NCI-H1436 treated with DMSO at 0.1 percent for 48 hours (cell line): ENCODE measurements at places on chromosomes 1 and 21.
A peak's percentile ranks its signal among the peaks of the same experiment; 100 is the strongest.

DNA sequence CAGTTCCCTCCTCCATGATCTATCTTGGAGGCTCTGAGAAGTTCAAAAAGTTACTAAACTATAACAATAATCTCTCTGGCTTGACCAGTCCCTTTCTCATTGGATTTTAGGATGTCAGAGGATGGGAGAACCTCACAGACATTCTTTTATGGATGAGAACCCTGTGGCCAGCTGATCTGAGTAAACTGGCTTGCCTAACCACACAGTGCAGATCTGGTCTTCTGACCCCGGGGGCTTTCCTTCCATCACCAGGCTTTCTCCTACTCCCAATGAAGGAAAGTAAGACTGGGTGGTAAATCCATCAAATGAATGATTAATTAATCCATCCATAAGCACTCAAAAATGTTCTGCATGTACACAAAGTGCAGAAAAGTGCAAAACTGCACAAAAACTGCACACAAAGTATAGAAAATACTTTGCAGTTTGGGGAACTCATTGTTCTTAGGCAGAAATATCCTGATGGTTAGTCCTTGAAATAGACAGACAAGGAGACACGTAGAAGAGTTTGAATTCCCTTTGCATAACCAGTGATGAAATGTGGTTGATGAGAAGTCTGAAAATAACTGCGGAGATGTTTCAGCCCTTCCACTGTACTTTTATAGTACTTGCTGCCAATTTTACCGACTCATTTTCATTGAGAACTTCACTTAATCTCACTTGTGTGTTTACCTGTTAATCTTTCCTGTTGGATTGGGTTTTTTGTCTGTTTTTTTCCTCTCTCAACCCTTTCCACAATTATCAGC lies 2.5 kb upstream of the F3 start:
- DNase-seq, result no peak

DNA sequence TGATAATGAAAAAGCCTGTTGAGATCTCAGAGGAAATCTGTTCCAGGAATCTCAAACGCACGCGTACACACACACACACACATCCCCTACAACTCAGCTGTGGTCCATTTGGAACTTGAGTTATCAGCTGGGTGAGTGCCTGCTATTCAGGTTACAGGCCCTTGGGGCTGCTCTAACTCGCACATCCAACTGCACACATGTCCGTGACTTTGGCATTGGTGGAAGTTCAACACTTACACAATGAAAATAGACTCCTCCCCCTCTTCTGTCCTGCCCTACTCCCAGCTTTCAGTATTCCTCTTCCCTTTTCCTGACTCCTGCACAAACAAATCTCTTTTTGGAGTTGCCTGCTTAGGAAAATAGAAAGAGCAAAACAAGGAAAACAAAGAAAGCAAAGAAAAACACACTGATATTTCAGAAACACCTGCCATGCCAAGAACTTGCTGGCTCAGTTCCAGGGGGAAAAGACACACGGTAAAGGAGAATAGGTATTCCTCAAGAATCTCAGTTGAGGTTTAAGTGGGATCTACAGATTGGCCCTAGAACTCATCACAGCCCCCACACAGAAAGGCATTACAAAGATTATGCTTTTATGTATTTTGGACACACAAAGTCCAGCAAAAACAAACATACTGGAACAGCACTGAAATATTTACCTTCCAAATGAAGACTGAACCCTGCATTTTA lies 140.9 kb downstream of the TGFBR3 start:
- no peak for DNase-seq

GRCh38 chr1:66526036-66526435 lies 7.9 kb upstream of the SGIP1 start:
- DNase-seq, result no peak

GRCh38 chr1:167922611-167923074 lies 8.7 kb upstream of the ADCY10 start:
- no peak for DNase-seq

GRCh38 chr1:14142397-14143100 lies 442.6 kb downstream of the PRDM2 start:
- DNase-seq, result no peak

DNA sequence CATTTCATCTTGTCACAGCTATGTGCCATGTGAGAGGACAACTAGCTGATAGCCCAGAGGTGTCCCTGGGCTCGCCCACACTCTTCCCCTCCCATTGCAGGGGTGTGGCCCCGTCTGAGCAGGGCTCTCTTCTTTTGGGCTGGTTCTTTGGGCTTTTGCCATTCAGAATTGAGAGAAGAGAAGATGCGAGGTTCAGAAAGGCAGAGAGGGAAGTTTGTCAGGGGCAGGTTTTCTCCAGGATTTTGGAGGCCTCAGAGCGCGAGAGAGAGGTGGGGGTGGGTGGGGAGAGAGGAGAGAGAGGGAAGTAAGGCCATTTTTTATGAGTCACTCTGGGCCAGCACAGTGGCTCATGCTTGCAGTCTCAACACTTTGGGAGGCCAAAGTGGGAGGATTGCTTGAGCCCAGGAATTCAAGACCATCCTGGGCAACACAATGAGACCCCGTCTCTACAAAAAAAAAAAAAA lies 5.2 kb downstream of the IFI6 start:
- no peak for DNase-seq

DNA sequence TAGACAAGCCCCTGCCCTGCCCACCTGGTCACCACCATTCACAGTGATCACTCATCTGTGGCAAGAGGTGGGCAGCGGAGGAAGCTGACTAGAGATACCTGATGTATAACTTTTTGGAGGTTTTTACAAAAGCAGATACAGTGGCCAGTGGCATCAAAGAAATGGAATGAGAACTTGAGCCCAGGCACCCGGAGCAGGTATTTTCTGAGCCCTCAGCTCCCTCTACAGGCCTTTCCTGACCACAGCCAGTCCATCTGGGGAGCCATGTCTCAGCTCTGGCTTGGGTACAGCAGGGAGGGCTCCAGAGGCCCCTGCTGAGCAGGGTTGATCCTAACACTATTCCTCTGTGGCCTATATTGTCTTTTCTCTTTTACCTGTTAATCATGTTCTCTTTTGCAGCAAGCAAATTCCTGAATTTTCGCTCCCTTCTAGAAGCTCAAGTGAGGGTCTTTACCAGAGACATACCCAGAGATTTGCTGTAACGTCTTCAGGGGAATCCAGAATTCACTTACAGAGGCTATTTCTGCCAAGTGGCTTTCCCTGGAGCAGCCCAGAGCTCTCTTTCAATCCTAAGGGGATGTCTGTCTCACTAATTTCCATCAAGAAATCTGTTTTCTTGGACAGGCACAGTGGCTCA lies 27.3 kb downstream of the GPR157 start:
- no peak for DNase-seq

GRCh38 chr1:231383159-231383860 lies 38.8 kb downstream of the EGLN1 start:
- DNase-seq, result no peak

- no peak for DNase-seq
Measured at GRCh38 chr1:97610748-97611147, 310.1 kb downstream of the DPYD start.

DNA sequence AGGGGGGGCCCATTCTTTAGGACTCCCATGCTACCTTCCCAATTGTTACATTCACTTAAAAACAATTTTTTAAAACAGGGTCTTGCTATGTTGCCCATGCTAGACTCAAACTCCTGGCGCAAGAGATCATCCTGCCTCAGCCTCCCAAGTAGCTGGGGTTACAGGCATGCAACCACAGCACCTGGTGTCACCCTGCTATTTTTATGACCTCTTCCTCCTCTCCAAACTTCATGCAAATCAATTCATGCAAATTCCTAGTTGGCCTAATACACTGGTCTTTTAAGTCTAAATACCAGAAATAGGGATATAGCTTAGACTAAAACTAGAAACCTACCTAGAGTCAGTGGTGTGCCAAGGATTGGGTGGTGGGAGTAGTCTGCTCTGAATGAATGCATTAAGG lies 30.1 kb downstream of the CDKN2C start:
- no peak for DNase-seq

- peak; percentile 95 for DNase-seq
Measured at GRCh38 chr1:234611225-234611846, 1.4 kb upstream of the IRF2BP2 start.

- DNase-seq, result peak; percentile 86
Measured at GRCh38 chr1:232704694-232705680, 75.1 kb upstream of the SIPA1L2 start.

GRCh38 chr1:205927676-205928075 lies 15.6 kb downstream of the SLC26A9 start:
- DNase-seq, result no peak

- no peak for DNase-seq
Measured at GRCh38 chr21:31987696-31988095, 114.9 kb downstream of the HUNK start.

DNA sequence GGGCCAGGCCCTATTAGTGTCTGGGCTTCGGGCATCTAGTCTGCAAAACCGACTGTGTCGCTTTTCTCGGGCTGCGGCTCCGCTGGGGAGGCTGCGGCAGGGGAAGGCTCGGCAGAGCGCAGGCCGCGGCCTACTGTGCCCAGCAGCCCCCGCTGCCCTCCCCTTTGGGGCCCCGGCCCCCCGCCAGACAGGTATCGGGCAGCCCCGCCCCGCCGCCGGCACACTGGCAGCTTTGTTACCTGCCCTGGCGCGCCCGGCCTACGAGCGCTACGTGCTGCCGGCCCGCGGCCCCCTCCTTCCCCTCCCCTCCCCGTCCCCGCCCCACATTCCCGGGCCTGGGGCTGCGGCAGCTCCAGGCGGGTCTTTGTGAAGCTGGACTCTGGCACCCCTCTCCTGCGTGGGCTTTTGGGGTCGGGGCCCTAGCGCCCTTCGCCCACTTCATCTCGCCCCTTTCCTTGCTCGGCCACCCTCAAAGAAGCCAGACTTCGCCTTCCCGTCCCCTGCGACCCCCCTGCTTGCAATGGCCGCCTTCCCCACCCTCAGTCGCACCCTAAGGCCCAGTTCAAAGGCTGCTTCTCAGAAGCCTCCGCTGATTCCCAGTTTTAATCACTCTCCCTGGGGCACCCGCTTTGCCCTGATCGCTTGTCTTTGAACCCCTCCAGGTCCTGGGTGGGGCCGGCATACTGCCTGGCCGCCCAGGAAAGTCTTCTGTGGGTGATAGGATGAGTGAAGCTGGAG lies 48.9 kb upstream of the SLC2A1 start:
- DNase-seq, result no peak

GRCh38 chr1:182771187-182771984 lies 18.2 kb upstream of the NPL start:
- DNase-seq, result no peak

GRCh38 chr21:44907966-44908895 lies 12.5 kb downstream of the ITGB2 start:
- no peak for DNase-seq

DNA sequence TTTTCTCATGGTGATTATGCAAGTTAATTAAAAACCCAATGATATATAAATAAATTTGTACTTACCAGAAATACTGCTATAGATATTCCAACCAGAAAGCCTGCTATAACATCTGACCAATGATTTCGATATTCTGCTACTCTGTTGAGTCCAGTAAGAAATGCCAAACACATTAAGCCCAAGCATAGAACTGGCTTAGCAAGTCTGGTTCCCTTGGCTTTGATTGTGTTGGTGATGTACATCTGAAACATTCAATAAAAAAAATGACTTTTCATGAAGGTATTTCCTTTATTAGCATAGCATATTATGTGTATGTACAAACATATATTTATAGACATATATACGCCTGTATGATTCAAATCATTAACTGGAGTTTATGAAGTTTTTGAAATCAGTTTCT lies 82.8 kb downstream of the PLPPR5 start:
- no peak for DNase-seq

DNA sequence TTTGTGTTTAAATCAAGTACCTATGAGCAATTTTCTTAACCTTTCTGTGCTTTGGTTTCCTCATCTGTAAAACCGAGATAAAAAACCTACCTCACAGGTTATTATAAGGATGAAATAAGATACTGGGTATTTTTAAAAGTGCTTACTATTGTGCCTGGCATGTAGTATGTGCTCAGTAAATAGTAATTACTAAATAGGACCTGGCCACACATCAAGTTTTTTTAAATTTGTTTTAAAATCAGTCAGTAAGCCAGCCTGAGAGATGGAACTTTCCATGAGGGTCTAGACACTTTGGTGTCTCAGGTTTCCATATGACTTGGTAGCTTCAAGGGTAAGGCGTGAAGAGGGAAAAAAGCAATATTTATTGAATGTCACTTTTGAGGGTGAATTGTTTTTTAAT lies 7.0 kb upstream of the ATF3 start:
- DNase-seq, result no peak

DNA sequence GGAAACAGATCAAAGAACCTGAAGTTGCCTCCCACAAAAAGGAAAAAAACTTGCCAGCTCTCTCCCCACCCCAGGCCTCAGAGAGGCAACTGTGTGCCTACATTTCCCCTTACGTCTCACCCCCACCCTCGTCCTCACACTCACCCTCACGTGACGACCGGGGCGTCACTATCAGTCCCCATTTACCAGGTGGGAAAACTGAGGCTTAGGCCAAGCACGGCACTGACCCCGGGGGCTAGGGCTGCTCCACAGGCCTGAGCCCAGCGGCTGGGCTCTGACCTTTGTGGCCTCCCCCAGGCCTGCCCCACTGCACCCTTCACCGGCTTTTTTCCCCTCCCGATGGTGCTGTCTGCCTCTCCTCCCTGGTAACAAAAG lies 51.5 kb upstream of the RUNX3 start:
- DNase-seq, result no peak

GRCh38 chr21:44722731-44723130 lies 11.4 kb upstream of the TSPEAR start:
- peak; percentile 16 for DNase-seq

DNA sequence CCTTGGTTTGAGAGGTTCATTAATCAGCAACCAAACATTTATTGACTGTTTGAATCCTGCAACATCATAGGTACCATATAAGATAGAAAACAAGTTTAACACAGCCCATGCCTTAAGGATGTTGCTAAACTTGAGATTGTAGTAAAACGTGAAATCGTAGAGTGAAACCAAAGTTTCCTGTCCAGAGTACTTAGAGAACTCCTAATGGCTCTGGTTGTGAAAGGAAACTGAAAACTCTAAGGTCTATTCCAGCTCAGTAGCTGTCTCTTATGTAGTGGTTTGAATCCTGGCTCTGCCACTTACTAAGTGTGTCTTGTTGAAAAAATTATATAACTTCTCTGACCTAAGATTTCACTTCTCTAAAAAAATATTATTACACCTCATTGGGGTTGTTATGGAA lies 310.9 kb downstream of the NTNG1 start:
- no peak for DNase-seq

DNA sequence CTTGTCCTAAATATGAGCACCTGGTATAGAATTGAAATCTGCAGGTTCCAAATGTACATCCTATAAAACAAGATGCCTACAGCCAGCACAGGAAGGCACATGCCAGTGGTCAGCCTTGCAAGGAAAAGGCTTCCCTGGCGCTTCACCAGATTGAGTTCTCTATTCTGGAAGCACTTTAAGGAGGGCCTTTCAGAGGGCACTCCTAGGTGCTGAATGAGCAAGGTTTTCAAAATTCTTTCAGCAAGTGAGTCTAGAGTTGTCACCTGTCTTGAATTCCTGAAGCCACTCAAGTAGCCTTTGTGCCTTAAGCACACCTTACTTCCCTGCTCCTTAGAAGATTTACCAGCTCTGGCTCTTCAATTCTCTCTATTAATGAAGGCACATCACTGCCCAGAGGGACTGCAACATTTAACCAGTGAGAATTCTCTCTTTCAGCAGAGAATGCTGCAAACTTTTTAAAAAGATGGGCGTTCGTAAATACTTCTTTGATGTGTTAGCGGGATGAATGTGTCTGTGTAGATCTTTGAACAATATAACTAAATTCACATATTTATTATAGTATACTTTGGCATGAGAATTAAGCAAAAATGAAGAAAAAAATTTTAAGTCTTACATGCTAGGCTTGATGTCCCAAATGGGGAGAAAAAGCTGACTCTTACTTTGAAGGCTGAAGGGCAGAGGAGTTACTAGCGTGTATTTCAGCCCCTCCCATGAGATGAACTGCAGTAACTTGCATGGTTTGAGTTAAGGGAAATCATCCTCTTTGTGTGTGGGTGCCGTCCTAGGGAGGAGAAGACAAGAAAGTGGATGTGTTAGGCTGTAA lies 162.0 kb downstream of the NTPCR start:
- no peak for DNase-seq
